Activated naive CD4-positive, alpha-beta T cell treated with anti-CD3 and anti-CD28 coated beads for 36 hours (primary cell): ENCODE measurements at places on chromosomes 11 and 22. TPM values are rescaled to one million over a fixed set of nuclear protein-coding genes. Genes with fewer than 3 reads are reported as not detected.

DNA sequence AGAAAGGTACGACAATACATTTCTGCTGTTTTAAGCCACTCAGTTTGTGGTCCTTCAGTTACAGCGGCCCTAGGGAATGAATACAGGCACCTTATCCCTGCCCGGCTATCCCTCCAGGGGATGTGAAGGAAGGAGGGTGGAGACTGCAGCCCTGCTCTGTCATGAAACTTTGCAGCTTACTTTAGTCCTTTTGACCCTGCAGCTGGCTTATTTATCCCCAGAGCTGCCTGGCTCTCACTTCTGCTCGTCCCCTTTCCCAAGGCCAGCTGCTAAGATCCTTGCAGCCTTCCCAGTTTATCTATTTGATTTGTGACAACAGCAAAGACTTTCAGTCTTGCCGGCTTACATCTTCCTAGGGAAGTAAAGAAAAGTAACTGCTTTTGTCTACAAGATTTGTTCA, 55.2 kb downstream of the SC5D start:
- DNase-seq, result no peak

- DNase-seq, result peak; percentile 61
Measured at GRCh38 chr22:37193629-37194191, 5.7 kb upstream of the C1QTNF6 start.

DNA sequence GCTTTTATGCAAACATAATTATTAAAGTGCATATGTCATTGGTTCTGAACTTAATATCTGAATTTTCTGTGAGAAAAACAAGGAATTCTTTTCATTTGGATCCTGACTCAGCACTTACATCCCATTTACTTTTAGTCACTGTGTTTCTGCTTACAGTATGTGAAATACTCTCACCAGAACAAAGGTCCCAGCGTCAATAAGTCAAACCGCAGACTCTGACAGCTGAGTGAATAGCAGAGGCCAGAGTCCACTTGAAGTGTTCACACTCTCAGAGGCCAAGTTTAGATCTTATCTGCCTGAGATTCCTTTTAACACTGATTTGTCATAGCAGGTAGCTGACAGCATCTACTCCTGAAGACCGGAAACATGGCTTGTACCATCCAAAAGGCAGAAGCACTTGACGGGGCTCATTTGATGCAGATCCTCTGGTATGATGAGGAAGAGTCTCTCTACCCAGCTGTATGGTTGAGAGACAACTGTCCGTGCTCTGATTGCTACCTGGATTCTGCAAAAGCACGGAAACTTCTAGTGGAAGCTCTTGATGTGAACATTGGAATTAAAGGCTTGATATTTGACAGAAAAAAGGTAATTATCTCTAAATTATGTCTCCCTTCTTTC, 14.6 kb downstream of the BBOX1 start:
- no peak for DNase-seq

DNA sequence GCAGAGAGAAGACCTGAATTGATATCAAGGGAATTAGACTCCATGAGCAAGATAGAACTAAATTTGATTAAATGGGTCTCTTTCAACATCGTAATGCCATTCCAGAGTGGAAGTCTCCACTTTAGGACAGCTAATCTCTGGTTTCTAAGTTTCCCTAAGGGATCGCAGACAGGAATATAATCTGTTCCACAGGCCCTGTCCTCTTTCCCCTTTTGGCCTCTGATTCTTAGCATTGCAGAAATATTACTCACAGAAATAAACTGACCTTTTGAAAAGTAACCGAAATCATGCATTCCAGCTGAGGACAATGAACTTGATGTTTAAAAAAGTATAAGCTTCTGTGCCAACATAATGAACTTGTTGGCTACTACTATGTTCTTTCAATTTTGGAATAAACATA, 227.8 kb downstream of the ETS1 start:
- DNase-seq, result no peak

The TTLL8 gene
- not detected for total RNA-seq

The RIC3 gene
- 6.3 TPM for total RNA-seq

- DNase-seq, result no peak
Measured at GRCh38 chr22:48320048-48320682, 1507.5 kb downstream of the BRD1 start.

DNA sequence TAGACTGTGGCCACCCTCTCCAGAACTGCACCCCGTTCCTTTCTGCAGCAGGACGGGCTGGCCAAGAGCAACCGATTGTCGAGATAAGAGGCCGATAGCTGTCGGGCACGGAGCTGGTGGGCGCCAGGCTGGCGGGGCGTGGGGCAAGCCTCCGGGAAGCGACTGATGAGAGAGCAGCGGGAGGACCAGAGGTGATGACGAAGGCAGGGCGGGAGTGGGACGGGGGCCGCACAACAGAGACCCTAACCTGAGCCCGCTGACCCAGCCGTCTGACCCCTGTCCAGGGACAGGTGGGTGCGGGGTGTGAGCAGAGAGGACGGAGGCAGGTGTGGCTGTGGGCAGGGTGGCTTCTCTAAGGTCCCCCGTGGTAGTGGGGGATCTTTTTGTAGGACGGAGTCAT, 7.3 kb upstream of the BRSK2 start:
- no peak for DNase-seq

The PHLDA2 gene
- total RNA-seq, result 3.6 TPM

DNA sequence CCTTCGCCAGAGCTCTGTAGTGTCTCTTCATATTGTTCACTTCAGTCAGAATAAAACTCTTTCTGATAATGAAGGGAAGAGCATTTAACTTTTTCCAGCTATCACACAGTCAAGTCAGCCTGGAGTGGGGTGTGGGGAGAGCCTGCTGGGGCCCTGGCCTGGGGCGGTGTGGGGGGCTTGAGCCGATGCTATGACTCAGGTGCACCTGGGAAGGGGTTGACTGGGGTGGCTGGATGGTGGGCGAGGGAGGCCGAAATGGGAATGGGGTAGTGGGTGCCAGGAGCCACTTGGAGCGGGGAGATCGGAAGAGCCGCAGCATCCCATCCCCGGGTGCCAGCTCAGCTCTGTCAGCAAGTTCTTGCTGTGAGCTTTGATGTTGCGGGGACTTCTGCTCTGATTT, 100.9 kb downstream of the NXPE2 start:
- DNase-seq, result no peak

- DNase-seq, result no peak
Measured at GRCh38 chr11:28259177-28259843, 151.1 kb downstream of the METTL15 start.

GRCh38 chr11:129251067-129251466, 58.9 kb upstream of the ARHGAP32 start:
- no peak for DNase-seq

GRCh38 chr11:27688076-27688475, 12.2 kb downstream of the BDNF start:
- no peak for DNase-seq

The FAT3 gene
- total RNA-seq, result not detected

The PAX6 gene
- 1.5 TPM for total RNA-seq

GRCh38 chr11:42175203-42175602, 715.8 kb upstream of the LRRC4C start:
- DNase-seq, result no peak

The MEI1 gene
- 28.8 TPM for total RNA-seq

DNA sequence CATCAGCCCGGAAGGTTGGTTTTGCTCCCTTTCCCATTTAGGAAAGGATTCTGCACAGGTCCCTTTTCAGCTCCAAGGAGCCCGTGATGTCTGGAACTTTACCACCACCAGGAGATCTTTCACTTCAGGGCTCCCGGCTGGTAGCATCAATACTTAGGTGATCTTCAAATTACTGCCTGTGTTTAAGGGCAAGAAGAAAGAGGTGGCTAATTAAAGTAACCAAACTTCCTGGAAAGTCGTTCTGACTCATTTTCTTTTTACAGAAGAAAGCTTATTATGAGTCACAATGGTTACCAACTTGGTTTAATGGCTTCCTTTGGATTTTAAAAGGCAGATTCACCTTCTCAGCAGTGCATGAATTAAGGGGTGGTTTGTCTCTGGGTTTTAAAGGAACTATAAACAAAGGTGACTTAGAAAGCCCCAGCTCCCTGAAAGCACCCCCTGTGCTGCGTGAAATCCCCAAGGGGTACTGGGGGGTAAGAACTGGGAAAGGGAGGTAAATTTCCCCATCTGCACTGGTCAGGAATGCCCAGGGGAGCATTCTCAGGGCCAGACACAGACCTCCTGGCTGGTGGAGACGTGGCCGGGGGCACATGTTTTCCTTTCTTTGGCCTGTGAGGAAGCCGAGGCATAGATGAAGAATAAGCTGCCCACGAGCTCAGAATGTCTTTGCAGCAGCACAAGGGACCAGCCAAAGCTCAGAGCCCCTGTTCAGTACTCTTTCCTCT, 8.8 kb downstream of the POU2F3 start:
- DNase-seq, result peak; percentile 42

- no peak for DNase-seq
Measured at GRCh38 chr11:94885133-94885532, 88.2 kb downstream of the CWC15 start.

The MUC2 gene
- total RNA-seq, result not detected
